CD4-positive, alpha-beta T cell (primary cell): ENCODE measurements at places on chromosomes 2 and 18.

DNA sequence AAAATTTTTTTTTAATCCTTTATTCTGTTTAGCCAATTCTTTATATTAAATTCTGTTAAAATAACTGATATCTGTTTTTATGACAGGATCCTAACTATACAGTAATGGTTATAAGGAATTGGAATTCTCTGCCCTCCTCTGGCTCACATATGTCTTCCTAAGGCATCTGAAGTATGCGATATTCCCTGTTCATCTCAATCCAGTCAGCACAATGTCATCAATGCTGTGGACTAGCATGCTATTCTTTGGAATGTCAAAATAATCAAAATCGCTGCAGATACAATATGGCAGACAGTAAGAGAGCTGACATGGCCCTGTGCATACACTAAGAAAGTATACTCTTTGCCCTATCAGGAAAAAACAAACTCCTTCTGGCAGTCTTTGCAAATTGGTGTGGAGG, 107.6 kb downstream of the AP1S3 start:
- DNase-seq, result no peak

GRCh38 chr2:40680547-40680946, 228.7 kb upstream of the SLC8A1 start:
- DNase-seq, result no peak

GRCh38 chr18:55585920-55586561, 2.0 kb downstream of the TCF4 start:
- no peak for DNase-seq

DNA sequence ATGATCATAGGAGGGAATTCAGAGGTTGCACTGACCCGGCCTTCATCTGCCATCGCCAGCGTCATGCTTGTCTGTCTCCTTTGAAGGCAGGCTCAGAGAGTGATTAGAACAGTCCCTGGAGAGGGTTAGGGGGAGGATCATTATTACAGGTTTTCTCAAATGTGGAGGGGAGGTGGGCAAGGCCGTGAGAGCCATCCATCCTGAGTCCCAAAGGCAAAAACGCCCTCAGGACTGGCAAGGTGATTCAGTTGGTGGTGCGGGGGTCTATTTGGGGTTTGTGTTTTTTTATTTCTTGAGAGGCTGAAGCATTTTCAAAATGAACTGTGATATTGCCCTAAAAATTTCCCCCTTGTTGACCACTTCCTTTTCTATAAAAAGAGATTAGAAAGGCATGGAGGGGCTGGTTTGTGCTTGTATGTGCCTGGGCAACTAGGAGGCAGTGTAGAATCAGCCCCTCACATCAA, 39.3 kb upstream of the GYPC start:
- DNase-seq, result no peak

DNA sequence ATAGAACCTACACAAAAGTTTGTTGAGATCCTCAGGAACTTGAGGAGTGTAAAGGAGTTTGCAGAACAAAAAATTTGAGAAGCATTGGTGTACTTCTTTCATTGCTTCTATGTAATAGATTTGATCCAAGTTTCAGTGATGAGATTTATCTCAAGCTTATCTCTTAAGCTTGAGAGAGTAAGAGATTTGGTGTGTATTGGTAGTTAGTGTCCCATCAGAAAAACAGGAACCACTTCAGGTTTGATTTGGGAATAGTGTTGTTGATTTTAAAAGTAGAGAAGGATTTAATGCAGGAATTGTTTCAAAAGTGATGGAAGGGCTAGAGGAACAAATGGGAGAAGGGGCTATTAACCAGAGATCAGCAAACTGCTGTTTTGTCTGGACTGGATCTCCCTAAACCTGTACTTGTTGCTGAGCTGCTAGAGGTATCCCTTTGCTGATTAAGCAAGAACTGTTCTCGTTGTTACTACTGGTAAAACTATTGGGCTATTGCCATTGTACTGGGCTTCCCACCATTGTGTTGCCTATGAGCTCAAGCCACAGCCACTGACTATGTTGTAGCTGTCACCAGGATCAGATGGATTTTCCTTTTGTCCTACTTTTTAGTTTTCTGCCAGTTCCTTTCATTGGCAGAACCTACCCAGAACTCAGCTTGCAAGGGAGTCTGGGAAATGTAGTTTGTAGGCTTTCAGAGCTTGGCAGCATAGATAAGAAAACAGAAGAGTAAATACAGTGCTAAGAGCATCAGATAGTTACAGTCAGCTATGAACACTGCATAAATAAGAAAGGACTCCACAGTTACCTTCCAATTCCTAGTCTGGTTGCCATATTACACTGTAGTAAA, 39.3 kb downstream of the RAB10 start:
- DNase-seq, result no peak

DNA sequence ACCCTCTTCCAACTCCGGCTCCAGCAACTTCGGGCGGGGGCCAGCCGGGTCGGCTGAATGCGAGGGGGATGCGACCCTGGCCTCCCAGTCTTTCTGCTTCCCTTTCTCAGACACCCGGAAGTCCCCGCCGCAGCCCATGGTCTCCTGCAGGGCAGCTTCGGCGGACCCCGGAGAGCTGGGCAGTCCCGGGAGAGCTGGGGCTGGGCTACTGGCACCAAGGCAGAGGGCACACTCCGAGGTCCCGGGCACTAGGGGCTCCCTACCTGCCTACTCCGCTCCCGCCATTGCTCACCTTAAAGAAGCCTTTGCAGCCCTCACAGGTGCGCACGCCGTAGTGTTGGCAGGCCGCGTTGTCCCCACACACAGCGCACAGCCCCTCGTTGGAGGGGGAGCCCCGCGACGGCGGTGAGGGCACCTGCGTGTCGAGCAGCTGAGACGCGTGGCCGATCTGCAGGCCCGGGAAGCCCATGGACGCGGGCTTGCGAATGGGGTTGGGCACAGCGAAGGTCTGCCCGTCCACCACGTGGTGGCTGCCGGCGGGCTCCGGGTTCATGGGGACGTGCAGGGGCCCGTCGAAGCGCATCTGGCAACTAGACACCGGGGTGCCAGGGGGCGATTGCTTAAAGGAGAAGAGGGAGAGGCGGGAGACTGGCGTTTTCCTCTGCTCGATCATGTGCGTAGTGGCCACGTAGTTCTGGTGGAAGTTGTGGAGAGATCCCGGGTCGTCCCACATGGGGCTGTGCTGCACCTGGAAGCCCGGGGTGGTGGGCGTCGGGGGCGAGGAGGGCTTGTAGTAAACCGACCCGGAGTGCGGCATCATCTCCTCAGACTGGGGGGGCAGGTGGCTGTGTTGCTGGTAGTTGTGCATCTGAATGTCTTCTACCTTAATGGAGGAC, 3.2 kb downstream of the NR4A2 start:
- DNase-seq, result no peak

DNA sequence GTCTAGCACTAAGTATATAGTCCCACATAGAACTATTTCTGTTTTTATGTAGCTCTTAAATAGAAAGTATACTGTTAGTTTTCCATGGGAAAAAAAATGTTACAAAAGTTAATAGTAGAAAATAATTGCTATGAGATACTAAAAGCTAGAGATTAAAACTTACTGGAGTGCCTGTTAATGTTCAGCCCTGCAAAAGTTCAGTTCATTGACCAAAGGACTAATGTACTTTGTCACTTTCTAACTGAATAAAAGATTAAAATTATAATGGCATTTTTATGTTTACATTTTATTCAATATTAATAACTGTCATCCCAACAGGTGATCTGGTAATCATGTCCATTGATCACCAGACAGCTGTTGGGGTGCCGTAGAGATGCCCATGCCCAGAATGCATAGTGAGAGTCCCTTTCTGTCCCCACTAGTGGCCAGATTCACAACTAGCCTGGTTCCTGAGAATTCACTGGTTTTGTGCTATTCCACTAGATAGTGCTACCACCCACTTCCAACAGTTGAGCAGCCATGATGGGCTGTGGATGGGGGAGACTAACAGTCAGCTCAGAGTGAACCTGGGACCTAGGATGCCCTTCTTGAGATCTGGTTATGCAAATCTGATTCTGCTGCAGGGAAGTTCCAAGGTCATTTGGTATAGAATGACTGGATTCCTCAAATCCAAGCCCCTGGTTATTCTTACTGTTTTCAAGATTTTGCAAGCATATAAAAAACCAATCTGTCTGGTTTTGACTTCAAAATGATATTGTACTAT, 57.8 kb downstream of the AFTPH start:
- no peak for DNase-seq

- no peak for DNase-seq
Measured at GRCh38 chr2:16094811-16095210, 154.5 kb downstream of the MYCN start.

GRCh38 chr2:51693640-51694039, 661.7 kb upstream of the NRXN1 start:
- DNase-seq, result no peak

DNA sequence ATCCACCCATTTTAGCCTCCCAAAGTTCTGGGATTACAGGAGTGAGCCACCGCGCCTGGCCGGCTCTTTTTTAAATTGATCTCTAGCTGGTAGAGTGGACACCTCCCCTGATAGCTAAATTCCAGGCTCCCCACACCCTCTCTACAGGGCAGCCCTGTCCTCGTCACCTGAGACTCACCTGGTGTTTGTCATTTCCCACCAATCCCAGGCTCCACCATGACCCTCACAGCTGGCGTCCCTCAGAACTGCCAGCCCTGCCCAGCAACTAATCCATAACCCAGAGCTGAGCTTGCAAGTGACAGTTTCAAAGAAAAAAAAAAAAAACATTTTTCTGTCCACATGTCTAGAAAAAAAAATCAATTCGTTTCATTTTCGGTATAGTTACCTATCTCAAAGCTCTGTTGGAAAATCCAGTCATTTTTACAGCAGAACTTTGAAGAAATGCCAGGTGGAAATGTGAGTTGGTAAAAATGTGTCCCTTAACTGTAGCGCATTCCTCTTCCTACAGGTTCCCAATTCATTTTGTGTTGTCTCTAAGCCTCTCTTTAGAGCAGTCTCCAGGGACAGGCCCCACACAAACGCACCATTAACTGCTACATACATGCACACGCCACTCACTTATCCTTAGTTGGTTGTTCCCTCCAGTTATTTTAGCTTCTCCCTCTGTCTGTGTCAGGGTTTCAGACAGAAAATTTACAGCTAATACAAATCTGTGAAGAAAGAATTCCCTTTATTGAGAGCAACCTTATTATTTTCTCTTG, 294.7 kb downstream of the FBXO15 start:
- DNase-seq, result no peak

GRCh38 chr2:33184041-33184440, 237.3 kb downstream of the LTBP1 start:
- DNase-seq, result no peak

- no peak for DNase-seq
Measured at GRCh38 chr2:240956171-240956934, 42.1 kb upstream of the SNED1 start.

GRCh38 chr2:20488782-20489181, 41.9 kb downstream of the RHOB start:
- no peak for DNase-seq

- DNase-seq, result no peak
Measured at GRCh38 chr2:175630280-175631244, 371.5 kb downstream of the LNPK start.

- no peak for DNase-seq
Measured at GRCh38 chr2:207215308-207215707, 49.6 kb upstream of the KLF7 start.

GRCh38 chr2:24809316-24810007, 16.2 kb downstream of the CENPO start:
- DNase-seq, result no peak

DNA sequence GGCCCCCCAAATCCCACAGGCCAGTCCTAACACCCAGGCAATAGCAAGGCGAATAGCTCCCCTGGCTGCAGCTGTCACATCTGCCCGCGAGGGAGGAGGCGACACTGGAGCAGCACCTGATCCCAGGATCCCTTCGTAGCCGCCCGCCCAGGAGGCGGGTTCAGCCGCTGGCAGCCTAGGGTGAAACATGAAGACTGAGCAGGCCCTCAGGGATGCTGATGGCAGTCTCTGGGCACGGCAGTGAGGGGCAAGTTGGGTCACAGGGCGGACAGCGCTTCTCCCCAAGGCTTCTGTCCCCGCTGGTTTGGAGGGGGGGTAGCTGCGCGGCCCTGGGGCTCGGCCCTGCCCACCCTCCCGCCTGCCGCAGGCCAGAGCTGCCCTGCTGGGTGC, 1.9 kb downstream of the DNMT3A start:
- no peak for DNase-seq

DNA sequence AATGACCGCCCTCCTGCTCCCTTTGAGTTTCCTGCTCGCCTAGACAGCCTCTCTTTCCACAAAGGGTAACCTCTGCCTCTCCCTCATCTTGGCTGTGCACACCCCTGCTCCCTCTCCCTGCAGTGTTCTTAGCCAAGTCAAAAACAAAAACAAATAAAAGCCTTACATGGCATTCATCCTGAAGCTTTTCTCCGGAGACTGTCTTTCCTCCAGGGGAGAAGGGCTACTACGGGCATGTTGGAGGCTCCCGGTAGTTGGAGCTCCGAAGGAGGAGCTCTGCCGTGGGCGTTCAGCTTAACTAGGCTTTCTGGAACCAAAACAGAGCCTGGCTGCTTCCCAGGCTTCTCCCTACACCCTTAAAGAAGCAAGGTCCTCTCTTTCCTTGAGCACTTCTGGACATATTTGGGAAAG, 104.2 kb downstream of the TPGS2 start:
- no peak for DNase-seq

DNA sequence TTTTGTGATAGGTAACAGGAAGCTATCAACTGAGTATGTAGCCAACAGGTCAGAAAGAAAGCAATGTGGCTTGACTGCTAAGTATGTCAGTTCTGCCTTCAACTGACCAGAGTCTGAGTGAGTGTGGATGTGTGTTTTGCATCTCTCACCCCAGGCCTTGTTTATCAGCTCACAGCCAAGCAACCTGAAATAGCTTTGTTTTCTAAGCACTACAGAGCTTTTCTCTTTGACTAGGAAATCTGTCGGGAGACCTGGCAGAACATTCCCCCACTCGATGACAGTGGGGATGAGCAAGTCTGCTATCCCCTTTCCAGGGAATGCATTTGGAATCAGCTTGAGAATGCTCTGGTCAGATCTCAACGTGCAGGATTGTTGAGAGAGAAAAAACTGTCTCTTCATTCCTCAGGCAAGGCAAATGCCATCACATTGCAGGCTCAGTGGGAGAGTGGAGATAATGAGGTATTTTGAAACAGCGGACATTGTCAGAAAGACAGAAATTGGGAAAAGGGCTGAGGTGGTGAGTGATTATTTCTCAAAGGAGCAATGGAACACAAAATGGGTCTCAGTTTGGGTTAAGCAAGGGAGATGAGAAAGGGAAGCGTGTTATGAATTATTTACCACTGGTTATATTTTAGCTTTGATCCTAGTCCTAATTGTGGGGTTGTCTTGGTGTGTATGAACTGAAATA, 233.8 kb upstream of the PIK3C3 start:
- no peak for DNase-seq

GRCh38 chr2:148936857-148937450, 61.9 kb downstream of the KIF5C start:
- DNase-seq, result no peak
